Colonic mucosa (tissue), 4 donors: ENCODE measurements at places on chromosomes 2 and 18.
A peak's percentile ranks its signal among the peaks of the same experiment; 100 is the strongest.

- no peak for DNase-seq
Observed at GRCh38 chr18:57273194-57273593, 79.2 kb upstream of the ST8SIA3 start.

GRCh38 chr2:152470861-152471854 is 136.2 kb downstream of the FMNL2 start:
- no peak for DNase-seq

DNA sequence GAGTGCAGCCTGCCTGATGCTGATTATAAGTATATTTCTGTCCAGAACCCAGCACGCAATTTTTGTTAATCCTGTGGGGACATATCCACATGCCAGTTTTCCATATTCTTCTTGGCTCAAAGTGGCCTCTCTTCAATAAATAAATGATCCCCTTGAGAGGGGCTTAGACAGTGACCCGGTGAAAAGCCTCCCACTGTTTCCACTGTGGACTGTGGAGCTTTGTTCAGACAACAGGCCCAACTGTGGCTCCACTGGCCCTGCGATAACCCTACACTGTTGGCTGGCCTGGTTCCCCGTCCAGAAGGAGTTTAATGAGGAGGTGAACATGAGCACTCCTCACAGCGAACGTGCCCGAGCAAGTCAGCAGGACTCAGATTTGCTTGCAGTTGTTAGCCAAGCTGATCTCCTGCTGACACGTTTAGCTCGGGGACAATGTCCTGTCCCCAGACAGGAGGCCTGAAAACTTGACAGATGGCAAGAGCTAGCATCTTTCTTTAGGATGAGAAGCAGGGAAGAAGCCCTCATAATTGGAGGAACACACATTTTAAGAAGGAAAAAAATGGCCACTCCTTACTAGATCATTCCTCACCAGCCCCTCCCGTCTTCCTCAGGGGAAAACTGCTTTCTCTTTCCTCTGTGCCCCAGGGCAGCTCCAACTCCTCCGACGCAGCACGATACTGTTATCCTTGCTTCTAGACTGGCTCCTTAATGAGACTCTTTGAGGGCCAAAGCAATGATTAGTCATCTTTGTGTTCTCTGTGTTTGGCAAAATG is 20.0 kb upstream of the MTCL1 start:
- peak; percentile 1 for DNase-seq

- DNase-seq, result no peak
Observed at GRCh38 chr2:236311286-236311685, 47.1 kb upstream of the ASB18 start.

DNA sequence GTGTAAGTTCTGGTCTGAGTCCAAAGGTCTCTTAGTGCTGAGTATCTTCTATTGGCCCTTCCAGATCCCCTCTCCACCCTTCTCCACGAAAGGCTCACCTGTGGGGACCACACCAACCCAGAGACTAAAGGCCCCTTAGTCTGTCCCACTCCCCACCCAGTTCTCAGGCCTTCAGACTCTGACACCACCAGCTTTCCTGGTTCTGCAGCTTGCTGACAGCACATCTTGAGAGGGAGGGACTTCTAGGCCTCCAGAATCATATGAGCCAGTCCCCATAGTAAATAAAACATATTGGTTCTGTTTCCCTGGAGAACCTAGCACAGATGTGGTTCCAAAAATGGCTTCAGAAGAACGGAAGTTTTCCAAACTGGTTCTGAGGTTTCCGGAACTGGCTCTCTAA is 38.5 kb upstream of the KLF11 start:
- no peak for DNase-seq

- DNase-seq, result no peak
Observed at GRCh38 chr2:100589527-100589926, 26.7 kb downstream of the PDCL3 start.

- no peak for DNase-seq
Observed at GRCh38 chr2:171718720-171719119, 31.5 kb downstream of the DYNC1I2 start.

- DNase-seq, result no peak
Observed at GRCh38 chr2:44267796-44268648, 7.3 kb upstream of the SLC3A1 start.

DNA sequence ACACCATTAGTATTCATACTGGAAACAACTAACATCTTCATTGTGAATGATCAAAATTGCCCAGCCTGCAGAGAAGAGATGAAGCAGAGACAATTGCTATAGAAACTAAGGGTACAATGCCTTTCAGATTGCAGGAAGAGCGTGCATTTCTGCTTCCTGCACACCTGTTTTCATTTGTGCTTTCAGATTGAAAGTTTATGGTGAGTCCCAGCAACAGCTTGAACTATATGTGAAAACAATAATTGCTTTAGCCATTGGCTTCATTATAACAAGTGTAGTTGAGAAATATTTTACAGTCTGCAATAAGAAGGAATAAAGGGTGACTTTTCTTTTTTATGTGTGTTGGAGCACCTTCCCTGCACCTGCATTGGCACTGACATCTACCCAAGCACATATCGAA is 136.3 kb downstream of the CD8B2 start:
- DNase-seq, result no peak

DNA sequence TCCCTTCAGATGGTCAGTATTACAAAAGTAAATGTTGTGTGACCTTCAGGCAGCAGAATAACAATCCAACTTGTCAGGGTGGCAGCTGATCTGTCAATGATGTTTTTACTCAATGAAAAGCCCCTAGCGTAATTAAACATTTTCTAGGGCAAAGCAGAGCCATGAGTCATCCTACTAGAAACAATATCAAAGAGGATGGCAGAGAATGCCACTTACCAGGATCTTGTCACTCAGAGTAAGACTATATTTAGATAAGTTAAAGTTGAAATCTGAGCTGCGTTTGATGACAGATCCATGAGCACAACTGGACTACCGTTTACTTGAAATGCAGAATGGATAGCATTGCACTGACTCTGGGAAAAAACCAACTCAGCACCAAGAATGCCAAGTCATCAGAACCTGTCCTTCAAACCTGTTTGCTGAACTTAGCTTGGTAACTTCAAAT is 612.6 kb upstream of the ACVR2A start:
- DNase-seq, result no peak

- DNase-seq, result no peak
Observed at GRCh38 chr2:43100883-43101662, 125.3 kb downstream of the ZFP36L2 start.

DNA sequence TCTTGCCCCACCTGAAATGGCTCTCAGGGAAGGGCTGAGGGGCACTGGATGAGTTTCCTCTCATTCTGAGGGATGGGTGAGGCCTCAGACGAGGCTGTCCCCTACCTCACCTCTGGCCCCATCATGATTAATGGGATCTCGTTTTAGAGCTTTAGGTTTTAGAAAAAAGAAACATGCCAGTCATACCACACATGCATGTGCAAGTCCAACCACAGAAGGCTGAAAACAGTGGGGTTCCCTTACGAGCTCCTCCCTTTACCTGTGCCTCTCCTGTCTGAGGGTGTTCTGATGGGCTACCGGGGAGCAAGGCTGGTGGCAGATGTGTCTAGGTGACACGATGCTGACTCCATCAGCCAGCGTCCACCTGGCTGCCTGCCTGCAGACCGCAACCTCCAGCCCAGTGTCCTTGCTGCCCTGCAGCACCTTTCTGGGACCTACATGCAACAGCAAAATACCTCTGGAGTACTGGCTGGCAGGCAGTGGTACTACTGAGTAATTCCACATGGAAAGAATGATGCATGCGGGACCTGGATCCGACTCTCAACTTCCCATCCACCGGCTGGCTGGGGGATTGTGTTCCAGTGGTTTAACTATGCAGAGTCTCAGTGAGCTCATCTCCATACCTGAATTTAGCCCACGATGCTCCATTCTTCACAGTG is 9.1 kb upstream of the LYPD6B start:
- DNase-seq, result no peak

DNA sequence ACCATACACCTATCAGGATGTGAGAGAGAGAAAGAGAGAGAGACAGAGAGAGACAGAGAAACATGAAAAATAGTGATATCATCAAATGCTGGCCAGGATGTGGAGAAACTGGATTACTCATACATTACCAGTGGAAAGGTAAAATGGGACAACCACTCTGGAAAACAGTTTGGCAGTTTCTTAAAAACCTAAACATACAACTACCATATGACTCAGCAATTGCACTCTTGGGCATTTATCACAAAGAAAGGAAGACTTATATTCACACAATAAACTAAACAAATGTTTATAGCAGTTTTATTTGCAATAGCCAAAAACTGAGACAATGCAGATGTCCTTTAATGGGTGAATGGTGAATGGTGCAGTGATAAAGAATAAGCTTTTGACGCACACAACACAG is 29.1 kb downstream of the SLC4A3 start:
- DNase-seq, result no peak

DNA sequence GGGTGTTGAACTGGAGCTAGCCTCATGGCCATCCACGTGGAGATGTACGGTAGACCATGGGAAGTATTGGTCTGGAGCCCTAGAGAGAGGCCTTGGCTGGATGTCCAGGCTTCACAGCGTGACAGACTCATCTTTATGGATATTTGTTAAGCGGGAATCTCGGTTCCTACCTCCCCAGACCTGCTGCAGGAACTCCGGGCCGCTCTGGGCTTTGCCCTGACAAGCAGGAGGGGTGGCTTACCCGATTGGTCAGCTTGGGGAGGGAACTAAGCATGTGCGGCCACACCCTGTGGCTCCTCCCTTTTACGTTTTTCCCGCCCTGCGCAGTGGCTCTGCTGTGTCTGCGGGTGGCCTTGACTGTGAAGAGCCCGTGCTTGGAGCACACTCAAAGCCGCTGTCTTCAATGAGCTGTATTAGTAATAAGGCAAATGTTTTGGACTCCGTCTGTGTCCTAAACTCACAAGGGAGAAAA is 52.3 kb downstream of the PAPOLG start:
- no peak for DNase-seq

DNA sequence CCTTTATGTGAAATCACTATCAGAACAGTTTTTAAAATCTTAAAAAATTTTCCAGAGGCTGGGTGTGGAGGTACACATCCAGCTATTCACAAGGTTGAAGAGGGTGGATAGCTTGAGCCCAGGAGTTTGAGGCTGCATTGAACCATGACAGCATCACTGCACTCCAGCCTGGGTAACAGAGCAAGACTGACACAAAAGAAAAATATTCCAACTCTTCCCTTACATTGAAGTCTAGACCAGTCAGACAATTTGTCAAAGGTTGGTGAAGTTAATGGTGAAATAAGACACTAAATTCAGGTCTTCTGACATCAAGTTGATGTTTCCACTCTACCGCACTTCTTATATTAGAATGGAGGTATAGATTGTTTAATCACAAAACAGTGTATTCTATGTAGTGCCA is 52.8 kb downstream of the HYCC2 start:
- no peak for DNase-seq

DNA sequence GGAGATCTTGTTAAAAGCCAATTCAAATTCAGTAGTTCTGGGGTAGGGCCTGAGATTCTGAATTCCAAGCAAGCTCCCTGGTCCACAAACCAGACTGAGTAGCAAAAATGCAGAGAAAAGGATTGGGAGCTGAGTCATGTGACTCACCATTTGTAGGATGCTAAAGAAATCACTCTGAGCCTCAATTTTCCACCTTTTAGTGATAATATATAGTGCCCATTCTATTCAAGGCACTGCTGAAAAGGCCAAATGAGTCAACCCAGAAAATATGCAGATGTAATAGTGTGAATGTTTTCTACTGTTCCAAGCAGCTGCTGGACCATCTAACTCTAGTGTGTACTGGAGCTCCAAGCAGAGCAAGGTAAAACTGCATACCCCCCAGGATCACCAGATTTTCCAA is 47.2 kb downstream of the SLC14A2 start:
- DNase-seq, result no peak

DNA sequence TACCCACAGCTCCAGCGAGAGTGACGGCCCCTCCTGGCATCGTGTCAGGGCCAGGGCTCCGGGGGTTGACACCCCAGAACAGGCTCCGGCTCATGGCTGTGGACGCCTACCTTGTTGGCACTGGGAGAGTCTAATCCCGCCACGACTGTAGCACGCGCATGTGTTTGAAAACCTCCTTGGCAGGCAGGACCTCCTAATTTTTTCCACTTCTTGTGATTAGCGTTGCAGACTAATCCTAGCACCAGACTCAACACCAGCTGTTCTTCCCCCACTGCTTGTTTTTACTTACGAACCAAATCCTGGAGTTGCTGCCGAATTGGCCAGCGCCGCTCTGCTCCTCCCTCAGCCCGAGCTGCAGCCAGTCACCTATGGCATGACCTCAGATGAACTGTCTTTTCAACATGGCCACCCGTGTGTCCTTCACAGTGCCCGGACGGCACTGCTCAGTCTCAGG is 110.7 kb downstream of the KLHL29 start:
- DNase-seq, result no peak

GRCh38 chr2:112529757-112530156 is 12.5 kb upstream of the POLR1B start:
- no peak for DNase-seq

- DNase-seq, result no peak
Observed at GRCh38 chr2:42443718-42444399, 49.9 kb downstream of the KCNG3 start.

- DNase-seq, result no peak
Observed at GRCh38 chr18:27995770-27996502, 181.0 kb downstream of the CDH2 start.

GRCh38 chr2:213067888-213068287 is 83.5 kb downstream of the IKZF2 start:
- no peak for DNase-seq

DNA sequence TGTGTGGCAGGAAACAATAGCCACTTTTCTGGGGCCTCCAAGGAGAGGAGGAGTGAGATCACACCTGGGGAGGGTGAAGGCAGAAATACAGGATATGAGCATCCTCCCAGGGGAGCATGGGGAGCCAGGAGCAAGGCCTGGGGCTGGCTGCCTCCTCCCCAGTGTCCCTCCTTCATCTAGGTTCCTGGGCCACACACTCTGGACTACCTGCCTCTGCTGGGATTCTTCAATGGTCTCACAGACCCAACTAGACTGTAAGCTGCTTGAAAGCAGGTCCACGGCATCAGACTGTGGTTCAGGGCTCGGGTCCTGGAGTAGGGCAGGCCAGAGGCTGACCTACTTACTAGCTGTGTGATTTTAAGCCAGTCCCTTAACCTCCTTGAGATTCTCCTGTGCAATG is 94.0 kb downstream of the MCFD2 start:
- DNase-seq, result no peak

GRCh38 chr2:162994718-162995117 is 156.2 kb upstream of the KCNH7 start:
- no peak for DNase-seq

DNA sequence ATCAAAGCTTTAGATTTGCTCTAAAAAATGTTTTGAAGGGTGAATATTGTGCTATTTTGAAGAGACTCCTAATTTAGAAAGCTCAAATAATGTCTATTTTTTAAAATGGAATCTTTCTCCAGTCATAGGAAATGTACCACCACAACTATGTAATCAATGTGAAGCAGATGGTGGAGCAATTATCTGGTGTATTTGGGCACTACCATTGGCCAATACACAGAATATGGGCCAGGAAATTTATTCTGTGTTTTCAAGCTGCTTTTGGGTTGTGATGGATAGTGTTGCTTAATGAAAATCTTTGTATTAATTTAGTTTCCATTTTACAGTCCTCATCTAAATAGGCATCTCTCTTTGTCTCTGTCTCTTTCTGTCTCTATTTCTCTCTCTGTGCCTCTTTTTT is 17.1 kb upstream of the VWC2L start:
- DNase-seq, result no peak

GRCh38 chr2:53033411-53033810 is 734.2 kb upstream of the CHAC2 start:
- no peak for DNase-seq
